ENCODE measurements at places on chromosomes 1 and 21. TPM values are rescaled to one million over a fixed set of nuclear protein-coding genes. Genes with fewer than 3 reads are reported as not detected.

DNA sequence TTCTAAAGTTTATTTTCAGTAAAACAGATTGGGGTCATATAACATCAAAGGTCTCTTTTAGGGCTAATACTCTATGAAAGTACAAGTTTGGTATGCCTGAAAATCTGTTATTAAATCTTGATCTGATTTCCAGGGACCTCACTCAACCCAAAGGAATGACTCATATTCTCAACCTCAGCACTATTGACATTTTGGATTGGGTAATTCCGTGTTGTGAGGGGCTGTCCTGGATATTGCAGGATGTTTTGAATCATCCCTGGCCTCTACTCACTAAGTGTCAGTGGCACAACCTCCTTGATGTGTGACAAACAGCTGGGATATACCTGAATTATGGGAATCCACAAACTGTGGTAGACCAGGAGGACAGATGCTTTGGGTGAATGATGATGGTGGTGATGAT, 51.5 kb upstream of the CYP2J2 start:
- H3K4me1 ChIP-seq = no peaks in the 10 kb centered on the region
- H3K36me3 ChIP-seq = no peaks in the 10 kb centered on the region
- no peak overlapping the region for H3K27ac ChIP-seq
- DNase-seq = no peak
- peaks cover 21% of the 10 kb centered on the region for H3K27me3 ChIP-seq

GRCh38 chr21:42653231-42654061, at the start of gene PDE9A:
PDE9A (plus strand) TSS chr21:42653621; CDS start chr21:42653815, 194 bp downstream.
- H3K4me3 ChIP-seq = peak within 1 kb of the TSS; percentile 77
- H3K27ac ChIP-seq = peak within 1 kb of the TSS; percentile 42
- H3K27me3 ChIP-seq = peaks cover 27% of the 10 kb centered on the region
- peaks cover 8% of the 10 kb centered on the region for H3K4me1 ChIP-seq
- no peaks in the 10 kb centered on the region for H3K36me3 ChIP-seq

DNA sequence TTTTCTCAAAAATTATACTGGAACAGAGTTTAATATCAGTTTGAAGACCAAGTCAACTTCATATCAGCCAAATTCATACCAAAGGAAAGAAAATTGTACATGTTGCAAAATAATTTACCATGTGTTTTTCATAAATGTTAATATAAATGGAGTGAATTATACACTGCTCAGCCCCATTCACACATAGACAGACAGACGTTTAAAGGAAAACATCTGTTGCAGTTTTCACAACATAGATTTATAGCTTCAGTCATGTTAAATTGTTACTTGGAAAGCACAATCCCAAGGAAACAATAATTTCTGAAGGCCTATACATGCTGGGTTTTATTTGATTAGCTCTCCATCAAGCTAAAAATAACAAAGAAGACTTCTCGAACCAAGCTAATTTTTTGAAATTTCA, 27.8 kb upstream of the HYI start:
- DNase-seq = no peak
- peaks cover 20% of the 10 kb centered on the region for H3K27me3 ChIP-seq
- H3K4me1 ChIP-seq = peaks cover 6% of the 10 kb centered on the region
- no peak overlapping the region for H3K4me3 ChIP-seq

GRCh38 chr1:50266509-50266908, 156.7 kb downstream of the DMRTA2 start:
- no peaks in the 10 kb centered on the region for H3K27me3 ChIP-seq
- DNase-seq = no peak
- no peaks in the 10 kb centered on the region for H3K36me3 ChIP-seq
- no peak overlapping the region for H3K27ac ChIP-seq
- no peaks in the 10 kb centered on the region for H3K4me1 ChIP-seq

DNA sequence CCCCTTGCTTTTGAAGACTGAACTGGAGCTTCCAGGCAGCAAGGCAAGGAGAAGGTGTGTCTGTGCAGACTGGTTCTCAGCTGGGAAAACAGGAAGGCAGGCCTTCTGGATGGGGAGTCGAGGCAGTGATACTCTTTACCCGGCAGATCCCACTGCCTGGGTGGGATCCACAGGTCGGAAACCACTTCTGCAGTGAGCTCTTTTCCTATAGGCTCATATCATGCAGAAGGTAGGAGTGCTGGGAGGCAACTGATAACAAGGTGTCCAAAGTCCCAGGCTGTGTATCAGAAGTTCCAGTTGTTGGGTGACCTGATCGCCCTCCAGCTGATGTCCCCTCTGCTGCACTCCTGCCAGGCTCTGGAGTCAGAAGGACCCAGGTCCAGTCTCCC, 17.1 kb downstream of the ACOT11 start:
- no peaks in the 10 kb centered on the region for H3K36me3 ChIP-seq
- no peaks in the 10 kb centered on the region for H3K27me3 ChIP-seq
- no peak overlapping the region for H3K4me3 ChIP-seq
- H3K27ac ChIP-seq = no peak overlapping the region

- DNase-seq = no peak
- H3K4me1 ChIP-seq = peaks cover 31% of the 10 kb centered on the region
- H3K4me3 ChIP-seq = no peak overlapping the region
- no peaks in the 10 kb centered on the region for H3K36me3 ChIP-seq
- H3K27me3 ChIP-seq = peaks cover 15% of the 10 kb centered on the region
Measured at GRCh38 chr1:165481820-165482532, 37.0 kb upstream of the RXRG start.

- H3K27me3 ChIP-seq = no peaks in the 10 kb centered on the region
- H3K4me3 ChIP-seq = no peak overlapping the region
- H3K36me3 ChIP-seq = no peaks in the 10 kb centered on the region
Measured at GRCh38 chr1:218705911-218706893, 361.1 kb downstream of the TGFB2 start.

DNA sequence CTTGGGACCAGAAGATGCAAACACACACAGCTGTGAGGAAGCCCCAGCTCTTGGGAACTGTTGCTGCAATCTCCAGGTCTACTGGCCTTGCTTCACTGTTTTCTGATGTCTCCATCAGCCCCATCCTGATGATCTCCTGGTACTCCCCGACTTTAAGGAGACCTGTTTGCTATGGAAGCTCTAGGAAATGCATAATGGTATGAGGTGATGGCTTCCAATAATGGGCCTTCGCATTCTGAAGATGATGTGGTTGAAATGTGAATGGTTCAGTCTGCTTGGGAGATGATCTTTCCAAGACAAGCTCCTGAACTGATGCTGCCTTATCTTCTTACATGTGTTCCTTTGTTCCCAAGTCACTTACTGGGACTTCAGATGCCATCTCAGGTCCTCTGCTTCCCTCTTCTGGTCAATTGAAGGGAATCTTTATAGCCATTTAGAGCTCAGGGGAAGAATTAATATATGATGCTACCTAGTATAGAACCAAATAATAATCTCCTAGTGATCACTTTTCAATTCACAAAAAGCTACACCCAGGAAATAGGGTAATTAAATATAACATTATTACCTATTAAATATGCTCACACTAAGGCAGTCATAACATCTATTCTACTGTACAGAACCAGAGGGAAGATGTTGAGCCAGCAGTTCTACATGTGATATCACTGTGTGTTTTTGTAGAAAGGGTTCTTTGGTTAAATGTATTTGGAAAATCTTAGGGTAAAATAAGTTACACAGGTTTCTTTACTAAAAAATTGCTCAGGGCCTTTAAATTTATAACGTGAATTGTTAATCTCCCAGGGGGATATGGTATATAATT, 73.9 kb upstream of the VTCN1 start:
- H3K27me3 ChIP-seq = peaks cover 3% of the 10 kb centered on the region
- no peak for DNase-seq
- H3K4me1 ChIP-seq = no peaks in the 10 kb centered on the region
- no peak overlapping the region for H3K4me3 ChIP-seq

DNA sequence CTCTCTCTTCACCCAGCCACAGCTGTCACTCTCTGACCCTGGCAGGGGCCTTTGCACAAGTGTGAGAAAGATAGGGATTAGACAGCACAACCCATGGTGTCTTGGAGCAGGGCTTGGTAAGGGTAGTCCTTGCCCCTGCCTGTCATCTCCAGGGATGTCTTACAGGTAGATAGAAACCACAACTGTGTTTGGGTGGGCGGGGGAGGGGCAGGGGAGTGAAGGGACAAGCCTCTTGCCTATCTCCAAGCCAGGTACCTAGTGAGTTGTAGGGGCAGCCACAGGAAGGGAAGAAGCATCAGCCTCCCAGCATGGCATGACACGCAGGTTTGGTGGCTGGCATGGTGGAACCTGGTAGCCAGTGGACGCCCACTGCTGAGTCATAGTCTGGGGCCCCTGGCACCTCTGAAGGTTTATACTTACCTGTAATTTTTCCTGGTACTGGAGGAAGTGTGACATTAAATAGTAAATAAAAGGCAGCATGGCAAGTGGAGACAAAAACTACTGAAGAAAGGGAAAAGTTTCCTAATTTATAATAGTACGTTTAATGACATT, 97.5 kb downstream of the CLEC20A start:
- no peaks in the 10 kb centered on the region for H3K36me3 ChIP-seq
- H3K4me3 ChIP-seq = no peak overlapping the region
- DNase-seq = no peak
- H3K4me1 ChIP-seq = no peaks in the 10 kb centered on the region
- H3K27me3 ChIP-seq = no peaks in the 10 kb centered on the region

DNA sequence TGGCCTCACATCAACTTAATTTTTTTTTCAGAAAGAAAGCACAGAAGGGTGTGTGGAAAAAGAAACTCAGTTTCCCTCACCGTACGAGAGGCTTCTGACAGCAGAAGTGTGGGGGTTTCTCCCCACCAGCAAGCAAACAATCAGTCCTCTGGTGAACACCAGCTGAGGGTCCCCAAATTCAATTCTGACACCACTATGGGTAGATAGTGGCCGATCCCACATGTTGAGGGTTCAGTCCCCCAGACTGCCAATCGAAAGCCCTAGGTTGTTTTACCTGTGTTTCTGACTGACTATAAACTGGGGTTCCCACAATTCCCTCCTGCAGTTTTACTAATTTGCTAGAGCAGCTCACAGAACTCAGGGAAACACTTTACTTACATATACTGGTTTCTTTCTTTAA, 2.1 kb downstream of the IFI6 start:
- peaks cover 21% of the 10 kb centered on the region for H3K36me3 ChIP-seq
- DNase-seq = no peak
- H3K27me3 ChIP-seq = no peaks in the 10 kb centered on the region
- no peak overlapping the region for H3K27ac ChIP-seq
- peaks cover 36% of the 10 kb centered on the region for H3K4me1 ChIP-seq

DNA sequence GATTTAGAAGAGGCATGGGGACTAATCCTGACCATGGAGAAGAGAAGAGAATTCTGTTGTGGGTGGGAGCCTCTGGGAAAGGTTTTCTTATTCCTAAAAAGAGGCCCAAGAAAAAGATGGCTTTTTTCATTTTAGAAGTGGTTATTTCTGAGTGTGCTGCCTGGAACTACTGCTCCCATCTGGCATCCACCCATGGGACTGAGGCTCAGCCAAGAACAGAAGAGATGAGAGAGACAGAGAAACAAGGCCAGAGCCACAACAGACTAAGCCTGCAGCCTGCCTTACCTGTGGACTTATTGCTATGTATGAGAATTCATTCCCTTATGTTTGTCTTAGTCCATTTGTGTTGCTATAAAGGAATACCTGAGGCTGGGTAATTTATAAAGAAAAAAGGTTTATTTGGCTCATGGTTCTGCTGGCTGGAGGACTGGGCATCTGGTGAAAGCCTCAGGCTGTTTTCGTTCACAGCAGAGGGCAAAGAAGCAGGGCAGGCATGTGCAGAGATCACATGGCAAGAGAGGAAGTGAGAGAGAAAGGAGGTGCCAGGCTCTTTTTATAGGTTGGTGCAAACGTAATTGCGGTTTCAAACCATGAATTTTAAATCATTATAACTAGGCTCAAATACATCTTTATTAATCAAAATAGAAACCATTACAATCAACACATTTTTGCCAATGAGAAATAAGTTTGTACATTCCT, 57.5 kb upstream of the PRDM2 start:
- H3K27me3 ChIP-seq = no peaks in the 10 kb centered on the region
- H3K4me1 ChIP-seq = no peaks in the 10 kb centered on the region
- no peak for DNase-seq
- no peaks in the 10 kb centered on the region for H3K36me3 ChIP-seq

DNA sequence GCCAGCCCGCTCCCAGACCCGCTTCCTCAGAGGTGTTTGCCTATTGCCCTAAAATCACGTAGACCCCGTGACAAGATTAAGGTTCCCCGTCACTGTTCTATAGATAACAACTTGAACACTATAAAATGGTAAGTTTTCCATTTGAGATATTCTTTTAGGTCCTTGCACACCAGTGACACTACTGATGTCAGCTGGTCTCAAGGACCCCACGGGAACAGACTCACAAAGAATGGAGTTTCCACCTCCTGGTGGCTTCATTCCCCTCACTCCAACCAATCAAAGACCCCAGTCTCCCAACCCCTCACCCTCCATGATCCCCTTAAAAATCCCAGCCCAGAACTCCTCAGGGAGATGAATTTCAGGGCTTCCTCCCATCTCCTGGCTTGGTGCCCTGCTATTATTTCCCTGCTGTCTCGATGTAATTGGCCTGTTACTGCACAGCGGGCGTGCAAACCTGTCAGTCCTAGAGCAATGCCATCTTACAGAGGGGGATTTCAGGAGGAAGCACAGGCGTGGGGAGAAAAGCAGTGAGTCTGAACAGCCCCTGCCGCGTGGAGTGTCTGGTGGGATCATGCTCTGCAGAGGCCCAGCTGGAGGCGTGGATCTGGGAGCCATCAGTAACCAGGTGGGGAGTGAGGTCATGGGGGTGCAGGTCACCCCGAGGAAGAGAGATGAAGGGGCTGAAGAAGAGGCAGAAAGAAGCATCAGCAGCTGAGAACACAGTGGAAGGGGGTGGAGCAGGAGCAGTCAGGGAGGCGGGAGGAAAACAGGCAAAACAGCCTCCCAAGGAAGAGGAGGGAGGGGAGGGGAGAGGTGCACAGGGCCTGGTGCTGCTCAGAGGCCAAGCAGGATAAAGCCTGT, 35.1 kb upstream of the LBR start:
- peaks cover 55% of the 10 kb centered on the region for H3K4me1 ChIP-seq
- no peak overlapping the region for H3K4me3 ChIP-seq
- no peaks in the 10 kb centered on the region for H3K27me3 ChIP-seq
- no peaks in the 10 kb centered on the region for H3K36me3 ChIP-seq
- H3K27ac ChIP-seq = peak overlapping the region; percentile 17

DNA sequence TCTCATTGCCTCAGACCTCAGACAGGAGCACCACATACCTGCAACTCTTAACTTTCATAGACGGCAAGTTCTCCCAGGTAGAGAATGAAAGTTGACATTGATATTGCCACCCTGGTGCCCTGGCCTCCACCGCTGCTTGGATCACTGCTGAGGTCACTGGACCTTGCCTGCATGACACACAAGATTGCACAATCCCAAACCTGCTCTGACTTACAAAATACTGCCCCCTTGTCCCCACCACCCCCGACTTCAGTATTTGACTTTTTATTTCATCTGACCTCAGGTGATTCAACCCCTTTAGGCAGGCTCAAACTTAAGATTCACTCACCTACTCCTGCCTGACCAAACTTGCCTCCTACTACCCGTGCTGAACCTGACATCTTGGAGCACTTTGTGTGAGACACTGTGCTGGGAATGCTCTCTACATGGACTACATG, 43.1 kb upstream of the S1PR1 start:
- no peak overlapping the region for H3K27ac ChIP-seq
- peaks cover 11% of the 10 kb centered on the region for H3K36me3 ChIP-seq
- no peak overlapping the region for H3K4me3 ChIP-seq
- H3K27me3 ChIP-seq = no peaks in the 10 kb centered on the region
- DNase-seq = no peak

The FCGR2B gene
- total RNA-seq = not detected

The LRRC38 gene
- not detected for total RNA-seq

The DSCAM gene
- total RNA-seq = not detected

The KRTAP24-1 gene
- total RNA-seq = not detected

The IVL gene
- not detected for total RNA-seq

The IQGAP3 gene
- 16.1 TPM for total RNA-seq

The LCE1A gene
- total RNA-seq = not detected

The FCRLB gene
- total RNA-seq = not detected

The NBPF26 gene
- 4.8 TPM for total RNA-seq
